ENCODE measurements at places on chromosomes 12 and 14.

GRCh38 chr14:37140176-37140575, 32.2 kb downstream of the SLC25A21 start:
- no peak for DNase-seq

DNA sequence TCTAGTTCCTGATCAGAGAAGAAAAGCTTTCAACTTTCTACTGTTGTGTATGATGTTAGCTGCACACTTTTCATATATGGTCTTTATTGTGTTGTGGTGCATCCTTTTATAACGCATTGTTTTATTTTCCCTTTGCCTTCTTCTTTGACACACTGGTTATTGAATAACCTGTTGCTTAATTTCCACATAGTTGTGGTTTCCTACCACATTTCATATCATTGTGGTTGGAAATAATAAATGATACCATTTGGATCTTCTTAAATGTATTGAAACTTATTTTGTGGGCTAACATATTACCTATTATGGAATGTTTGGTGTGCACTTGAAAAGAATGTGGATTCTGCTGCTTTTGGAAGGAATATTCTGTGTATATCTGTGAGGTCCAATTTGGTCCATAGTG, 64.9 kb downstream of the GPHN start:
- no peak for DNase-seq

DNA sequence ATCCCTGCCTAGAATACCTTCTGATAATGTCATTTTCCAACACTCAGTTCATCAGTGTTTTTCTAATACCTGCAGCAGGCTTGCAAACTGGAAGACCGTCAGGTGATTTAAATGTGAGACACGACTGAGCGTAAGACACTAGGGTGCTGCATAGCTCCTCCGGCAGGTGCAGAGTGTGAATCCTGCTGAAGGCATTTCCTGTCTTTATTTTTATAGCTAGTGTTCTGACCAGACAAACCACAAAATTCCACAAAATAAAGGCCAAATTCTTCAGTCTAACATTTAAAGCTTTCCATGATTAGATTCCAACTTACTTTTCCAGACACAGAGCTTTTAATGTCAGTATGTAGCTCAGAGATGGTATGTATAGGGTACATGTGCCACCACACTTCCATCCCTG, 70.7 kb downstream of the BBS10 start:
- DNase-seq: no peak

DNA sequence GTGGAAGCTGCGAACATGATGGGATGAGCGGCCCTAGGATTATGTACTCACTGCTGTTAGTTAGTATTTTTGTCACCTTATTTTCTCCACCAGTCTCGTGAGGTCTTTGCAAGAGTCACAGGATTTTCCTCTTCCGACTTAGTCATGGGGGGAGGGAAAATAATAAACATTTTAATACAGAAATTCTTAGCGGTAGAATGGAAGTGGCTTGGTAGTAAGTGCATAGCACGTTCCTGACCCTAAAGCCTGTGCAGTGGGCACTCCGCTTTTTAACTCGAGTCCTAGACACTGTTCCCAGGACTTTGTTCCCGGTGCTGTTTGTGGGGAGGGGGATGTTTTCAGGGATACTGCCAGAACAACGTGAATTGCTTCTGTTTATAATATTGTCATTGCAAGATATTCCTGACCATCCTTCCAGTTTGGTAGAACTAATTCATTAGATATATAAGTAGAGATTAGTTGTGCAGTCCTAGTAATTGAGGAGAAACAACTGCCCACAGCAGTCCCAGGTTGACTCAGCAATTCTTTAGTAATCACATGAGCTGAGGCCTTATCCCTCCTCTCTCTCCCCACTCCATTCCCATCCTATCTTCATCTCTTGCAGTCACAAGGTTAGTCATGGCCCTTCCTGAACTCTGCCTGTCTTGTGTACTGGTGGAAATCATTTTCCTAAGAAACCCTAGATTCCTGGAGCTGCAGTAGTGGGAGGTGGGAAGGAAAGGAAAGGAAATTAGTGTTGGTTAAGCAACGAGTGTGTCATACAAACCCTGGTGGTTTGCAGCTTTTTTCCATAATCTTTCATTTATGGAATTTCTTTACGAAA, 799 bp downstream of the SLC38A6 start:
- peak; percentile 19 for DNase-seq

- no peak for DNase-seq
Measured at GRCh38 chr12:1885082-1885596, 33.3 kb downstream of the CACNA2D4 start.

DNA sequence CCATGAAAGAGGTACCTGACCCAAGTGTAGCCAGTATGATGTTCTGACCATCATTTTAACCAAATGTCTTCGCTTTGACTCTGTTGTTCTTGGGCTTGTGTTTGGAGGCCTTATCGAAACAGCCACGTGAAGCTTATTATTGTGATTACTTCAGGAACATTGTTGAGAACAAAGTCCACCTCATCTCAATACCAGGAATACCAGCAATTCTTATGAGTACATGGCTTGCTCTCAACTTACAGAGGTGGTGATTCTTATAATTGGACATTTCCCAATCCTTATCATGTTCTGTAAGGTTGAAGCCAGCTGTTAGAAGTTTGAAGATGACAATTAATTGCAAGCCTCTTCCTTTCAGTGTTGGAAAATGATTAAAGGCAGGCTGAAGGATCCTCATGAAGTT, 21.8 kb upstream of the RPS6KA5 start:
- no peak for DNase-seq

GRCh38 chr14:104436047-104436591, 143.4 kb upstream of the C14orf180 start:
- DNase-seq: peak; percentile 31

GRCh38 chr12:85804663-85805062, 31.5 kb downstream of the RASSF9 start:
- no peak for DNase-seq

DNA sequence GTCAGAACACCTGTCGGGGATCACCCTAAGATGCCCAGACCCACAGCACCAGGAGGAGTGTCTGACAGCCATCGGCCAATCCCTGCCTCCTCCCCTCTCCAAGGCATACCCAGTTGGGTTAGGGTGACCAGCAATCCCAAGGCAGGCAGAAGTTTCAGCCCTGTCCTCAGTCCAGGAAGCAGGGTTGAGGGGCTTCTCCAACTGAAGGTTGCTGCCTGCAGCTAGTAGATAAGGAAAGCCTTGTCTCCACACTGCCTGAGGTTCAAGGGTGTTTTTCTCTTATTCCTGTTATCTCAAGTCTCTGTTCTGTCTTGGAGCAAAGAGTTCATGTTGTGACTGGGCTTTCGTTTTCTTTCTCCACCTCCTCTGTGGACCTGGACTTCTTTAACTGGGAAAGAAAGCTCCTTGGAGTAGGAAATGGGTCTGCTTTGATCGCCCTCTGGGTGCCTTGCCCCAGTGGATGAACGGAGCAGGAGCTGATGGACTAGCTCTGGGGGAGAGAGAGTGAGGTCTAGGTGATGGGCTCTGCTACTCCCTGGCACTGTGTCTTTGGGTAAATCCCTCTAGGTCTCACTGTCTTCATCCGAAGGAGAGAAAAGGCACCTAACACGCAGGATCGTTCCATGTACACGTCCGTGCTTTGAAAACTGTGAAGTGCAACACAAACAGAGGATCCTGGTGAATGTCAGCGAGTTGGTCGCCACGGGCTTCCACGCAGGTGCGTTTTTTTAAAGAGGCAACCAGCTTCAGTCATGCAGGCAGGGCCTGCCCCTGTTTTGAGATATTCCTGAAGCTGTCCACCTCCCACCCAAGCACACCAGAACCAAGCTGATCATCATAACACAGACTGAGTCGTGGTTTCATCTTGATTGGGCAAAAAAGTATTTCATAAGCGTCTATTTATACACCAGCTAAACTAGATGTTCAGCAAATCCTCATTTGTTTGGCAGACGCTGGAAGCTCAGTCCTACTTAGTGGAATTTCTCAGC, 52.5 kb upstream of the FOXN3 start:
- no peak for DNase-seq

DNA sequence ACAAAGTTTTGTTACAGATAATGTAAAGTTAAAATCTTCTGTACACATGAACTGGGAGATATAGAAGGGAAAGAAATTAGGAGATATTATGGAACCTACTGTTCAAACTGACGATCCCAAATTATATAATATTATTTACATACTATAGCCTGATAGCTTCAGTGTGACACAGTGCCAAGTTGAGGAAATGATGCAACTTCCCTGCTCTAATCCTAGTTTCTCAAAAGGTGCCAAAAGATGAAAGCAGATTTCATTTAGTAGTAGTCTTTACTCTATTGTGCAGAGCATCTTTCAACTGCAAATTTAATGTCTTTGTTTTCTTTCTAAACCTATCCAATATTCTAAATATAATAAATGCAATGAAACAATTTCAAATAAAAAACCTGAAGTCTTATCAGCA, 46.9 kb downstream of the COCH start:
- DNase-seq: no peak

DNA sequence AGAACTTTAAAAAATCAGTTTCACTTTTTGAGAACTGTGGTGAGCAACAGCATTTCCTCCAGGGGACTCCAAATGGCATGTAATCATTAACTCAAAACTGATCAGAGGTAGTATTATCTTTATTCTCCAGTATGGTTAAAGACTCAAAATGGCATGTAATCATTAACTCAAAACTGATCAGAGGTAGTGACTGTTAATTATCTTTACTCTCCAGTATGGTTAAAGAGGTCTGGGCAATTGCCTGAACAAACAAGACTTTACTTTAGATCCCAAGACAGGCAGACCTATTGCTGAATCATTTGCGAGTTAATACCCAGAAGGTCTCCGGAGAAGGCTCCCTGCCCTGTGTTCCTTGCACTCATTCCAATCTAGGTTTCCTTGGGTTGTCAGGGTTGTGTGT, 6.6 kb upstream of the ACADS start:
- no peak for DNase-seq

GRCh38 chr12:73421832-73422231, 1115.8 kb upstream of the ATXN7L3B start:
- DNase-seq: no peak

GRCh38 chr12:43973385-43973784, 137.5 kb downstream of the TMEM117 start:
- no peak for DNase-seq

- no peak for DNase-seq
Measured at GRCh38 chr12:43060742-43061141, 471.2 kb upstream of the PRICKLE1 start.

GRCh38 chr14:95157048-95157326, 342 bp downstream of the DICER1 start:
- no peak for DNase-seq

DNA sequence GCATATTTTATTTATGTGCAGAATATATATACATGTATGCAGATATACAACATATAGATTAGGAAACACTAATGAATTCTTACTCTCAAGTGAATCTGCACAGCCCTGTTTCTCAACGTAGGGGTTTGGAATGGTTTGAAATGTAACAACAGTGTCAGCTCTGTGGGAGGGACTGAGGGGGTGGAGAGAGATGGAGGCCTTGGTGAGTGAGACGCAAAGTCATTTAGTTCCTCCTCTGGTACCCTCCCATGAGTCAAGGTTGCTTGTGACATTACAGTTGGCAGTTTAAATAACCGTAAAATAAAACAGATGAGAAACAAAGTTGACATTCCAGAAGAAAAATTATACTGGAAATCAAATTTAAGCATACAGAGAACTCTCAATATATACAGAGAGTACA, 313.0 kb upstream of the PRKD1 start:
- no peak for DNase-seq

GRCh38 chr14:76767681-76768656, 6.7 kb downstream of the VASH1 start:
- DNase-seq: peak; percentile 84

DNA sequence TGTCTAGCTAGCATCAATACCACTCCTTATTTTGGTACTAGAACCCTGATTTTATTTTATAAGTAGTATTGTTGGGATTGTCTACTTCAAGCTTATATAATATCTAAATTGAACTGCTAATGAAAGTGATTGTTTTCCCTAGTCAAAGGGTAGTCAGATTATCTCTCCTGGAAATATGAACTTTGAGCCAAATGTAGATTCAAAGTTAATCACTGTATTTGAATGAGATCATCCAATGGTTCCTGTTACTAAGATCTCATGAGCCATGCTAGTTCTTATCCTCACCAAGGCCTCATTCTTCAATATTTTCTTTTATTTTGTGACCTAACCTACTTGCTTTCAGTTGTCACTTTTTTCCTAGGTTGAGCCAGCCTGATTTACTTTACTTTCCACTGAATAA, 276.7 kb downstream of the RASSF9 start:
- no peak for DNase-seq

- DNase-seq: no peak
Measured at GRCh38 chr12:76915361-76916169, 36.7 kb upstream of the CSRP2 start.

- DNase-seq: no peak
Measured at GRCh38 chr12:98803468-98804209, 158.5 kb downstream of the APAF1 start.

- peak; percentile 72 for DNase-seq
Measured at GRCh38 chr12:57085999-57086492, 2.9 kb upstream of the NAB2 start.

GRCh38 chr14:106652494-106652893, 1126.1 kb downstream of the TMEM121 start:
- no peak for DNase-seq

DNA sequence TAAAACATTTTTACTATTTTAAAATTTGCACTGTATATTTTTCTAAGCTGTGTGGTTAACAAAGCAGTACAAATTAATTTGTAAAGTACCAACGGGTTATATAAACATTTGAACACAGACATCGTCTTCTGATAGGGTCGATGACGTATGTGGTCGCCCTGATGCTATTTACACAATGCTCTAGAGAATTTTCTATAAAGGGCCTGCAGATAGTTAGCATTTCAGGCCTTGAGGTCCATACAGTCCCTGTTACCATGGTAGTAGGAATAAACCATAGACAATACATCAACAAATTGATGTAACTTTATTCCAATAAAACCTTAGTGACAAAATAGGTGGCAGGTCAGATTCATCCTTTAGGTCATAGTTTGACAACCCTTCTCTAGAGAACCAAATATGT, 25.7 kb upstream of the PDZRN4 start:
- no peak for DNase-seq

DNA sequence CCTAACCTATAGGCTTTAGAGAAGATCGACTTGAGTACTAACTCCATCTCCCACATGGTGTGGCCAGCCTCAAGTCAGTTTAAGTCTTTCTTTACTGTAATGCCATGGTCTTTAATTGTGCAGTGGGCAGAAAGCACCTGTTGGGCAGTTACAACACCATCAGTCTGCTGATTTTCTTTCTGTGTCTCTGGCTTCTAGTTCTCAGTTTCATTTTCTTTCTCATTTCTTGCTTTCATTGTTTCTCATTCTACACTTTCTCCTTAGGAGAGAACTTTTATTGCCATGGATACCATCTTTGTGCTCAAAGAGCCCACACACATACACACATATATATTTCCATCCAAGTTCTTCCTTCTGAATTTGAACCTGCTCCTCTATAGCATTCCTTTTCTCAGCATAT, 96.1 kb upstream of the SLC16A7 start:
- DNase-seq: no peak

GRCh38 chr12:109218996-109219395, 90.1 kb downstream of the FOXN4 start:
- no peak for DNase-seq

DNA sequence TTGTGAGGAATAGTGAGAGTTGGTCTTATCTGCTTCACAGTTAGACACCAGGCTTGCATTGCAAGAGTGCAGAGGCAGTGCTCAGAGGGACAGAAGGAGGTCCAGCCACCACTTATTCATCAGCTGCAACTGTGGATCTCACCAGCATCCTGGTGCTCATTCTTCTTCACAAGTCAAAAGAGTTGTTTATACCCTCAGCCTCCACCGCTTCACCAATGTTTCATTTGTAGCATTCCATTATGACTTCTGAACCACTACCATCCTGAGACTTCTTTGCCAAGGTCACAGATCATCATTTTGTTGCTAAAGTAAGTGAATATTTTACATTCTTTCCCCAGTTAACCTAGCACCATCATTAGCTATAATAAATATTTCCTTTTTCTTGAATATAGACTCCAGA, 230.5 kb upstream of the KITLG start:
- DNase-seq: no peak

Data from GM23338 (cell line).